ENCODE measurements at places on chromosomes 1 and 21.

GRCh38 chr1:156157506-156157905, 4.1 kb downstream of the SEMA4A start:
- no peak for DNase-seq

DNA sequence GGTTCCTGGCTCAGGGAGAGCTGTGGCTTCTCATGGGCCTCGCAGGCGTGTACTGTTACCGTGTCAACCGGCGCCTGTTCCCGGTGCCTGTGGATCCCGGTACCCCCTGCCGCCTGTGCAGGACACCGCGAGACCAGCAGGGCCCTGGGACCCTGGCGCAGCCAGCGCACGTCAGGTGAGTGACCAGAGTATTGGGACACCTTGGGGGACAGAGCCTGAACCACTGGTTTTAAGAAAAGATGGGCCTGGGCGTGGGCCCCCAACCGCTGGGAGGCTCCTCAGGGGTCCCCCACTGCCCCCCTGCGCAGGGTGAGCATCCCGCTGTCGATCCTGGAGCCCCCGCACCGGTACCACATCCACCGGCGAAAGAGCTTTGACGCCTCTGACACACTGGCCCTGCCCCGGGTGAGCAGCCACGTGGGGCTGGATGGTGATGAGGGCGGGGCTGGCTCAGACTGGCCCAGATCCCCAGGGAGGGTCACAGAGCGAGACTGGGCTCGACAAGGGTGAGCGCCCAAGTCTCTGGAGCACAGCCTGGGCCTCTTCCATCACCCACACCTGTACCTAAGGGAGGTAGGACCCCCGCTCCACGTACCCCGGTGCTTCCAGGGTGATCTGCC, 10.5 kb downstream of the MIIP start:
- DNase-seq: no peak

DNA sequence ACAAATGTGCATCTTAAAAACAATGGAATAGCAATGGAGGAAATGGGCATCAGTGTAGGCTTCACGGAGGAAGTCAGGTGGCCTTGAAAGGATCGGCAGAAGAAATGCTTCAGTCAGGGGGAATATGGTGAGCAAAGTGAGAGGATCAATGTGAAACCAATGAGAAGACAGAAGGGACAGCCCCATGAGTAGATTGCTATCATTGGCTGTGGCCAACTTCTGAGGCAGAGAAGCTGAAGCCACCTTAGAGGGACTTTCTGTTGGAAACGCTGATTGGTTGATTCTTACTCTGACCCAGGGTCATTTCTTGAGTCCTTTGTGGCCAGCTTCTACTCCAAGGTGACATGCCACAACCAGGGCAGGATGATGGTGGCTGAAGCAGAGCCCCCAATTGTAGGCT, 130.7 kb upstream of the ZNF648 start:
- no peak for DNase-seq

- no peak for DNase-seq
These were observed 31.3 kb upstream of the FOXO6 start for GRCh38 chr1:41329662-41330587.

- no peak for DNase-seq
These were observed 26.9 kb upstream of the ACTL8 start for GRCh38 chr1:17728123-17728712.

DNA sequence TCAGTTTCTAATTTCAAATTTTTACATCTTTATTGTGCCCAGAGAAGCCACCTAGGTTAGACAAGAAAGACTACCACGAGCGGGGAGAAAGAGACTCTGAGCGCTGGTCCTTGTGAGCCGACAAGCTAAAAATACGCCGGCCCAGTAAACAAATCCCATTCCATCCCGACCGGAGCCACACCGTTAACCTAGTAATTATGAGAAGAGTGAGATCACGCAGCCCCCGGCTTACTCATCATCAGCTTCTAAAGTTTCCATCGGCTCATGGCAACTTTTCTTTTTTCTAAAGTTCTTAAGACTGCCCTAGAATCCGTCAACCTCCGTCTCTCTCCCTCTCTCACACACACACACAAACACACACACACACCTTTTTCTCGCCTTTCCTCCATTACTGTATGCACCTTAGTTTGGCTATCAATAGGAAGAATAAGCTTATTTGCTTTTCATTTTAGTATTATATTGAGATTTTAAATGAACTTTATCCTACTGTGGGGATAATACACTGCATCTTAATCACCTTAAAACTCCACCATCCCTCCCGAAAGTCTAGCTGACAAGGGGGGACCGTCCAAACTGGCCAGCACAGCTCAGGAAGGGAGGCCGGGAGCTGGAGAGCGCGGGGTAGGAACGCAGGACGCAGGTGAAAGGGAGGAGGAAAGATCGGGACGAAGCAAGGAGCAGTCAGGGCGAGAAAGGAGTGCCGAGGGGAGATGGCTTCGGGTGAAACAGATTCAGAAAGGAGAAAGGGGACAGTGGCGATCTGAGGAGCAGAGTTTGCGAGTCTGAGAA, 728 bp downstream of the OTUD7B start:
- DNase-seq: peak; percentile 6

DNA sequence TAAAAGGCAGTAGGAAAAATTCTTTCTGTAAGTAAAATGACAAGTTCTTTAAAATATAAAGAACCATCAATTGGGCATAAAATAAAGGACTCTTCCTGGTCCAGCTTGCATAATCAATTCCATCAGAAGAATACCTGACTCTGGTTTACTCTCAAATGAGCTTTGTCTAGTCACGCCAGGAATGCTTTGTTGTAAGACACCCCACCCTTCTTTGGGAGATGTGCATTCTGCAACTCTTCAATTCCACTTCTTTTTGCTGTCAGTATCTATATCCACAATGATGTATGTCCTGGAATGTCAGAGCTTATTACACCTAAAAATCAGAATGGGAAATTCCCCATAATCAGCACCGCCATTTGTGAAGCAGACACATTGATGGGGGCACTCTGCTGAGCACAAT, 76.1 kb downstream of the PTPN14 start:
- DNase-seq: no peak

- peak; percentile 4 for DNase-seq
These were observed 38.1 kb upstream of the SYT14 start for GRCh38 chr1:209899948-209900347.

- DNase-seq: no peak
These were observed 178.9 kb upstream of the DPT start for GRCh38 chr1:168907786-168908348.

- DNase-seq: no peak
These were observed 8.9 kb upstream of the SGIP1 start for GRCh38 chr1:66525086-66525485.

- no peak for DNase-seq
These were observed 5.0 kb downstream of the SPATA46 start for GRCh38 chr1:162371611-162372010.

DNA sequence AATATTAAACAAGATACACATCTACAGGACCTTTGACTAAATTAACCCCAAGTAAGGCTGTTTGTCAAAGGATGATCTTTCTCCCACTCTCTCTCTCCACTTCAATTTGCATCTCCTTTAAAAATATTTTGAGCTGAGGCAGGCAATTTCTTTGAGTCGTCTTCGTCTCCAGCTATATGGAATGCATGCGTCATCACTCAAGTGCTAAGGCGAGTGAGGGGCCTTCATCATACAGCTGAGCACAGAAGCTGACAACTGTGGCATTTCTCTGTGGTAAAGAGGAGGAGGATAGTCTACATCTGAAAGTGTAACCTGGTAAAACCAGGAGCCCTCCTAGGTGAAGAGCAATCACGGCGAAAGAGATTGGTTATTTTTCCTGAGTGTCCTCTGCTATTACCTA, 7.6 kb downstream of the EPHX4 start:
- no peak for DNase-seq

DNA sequence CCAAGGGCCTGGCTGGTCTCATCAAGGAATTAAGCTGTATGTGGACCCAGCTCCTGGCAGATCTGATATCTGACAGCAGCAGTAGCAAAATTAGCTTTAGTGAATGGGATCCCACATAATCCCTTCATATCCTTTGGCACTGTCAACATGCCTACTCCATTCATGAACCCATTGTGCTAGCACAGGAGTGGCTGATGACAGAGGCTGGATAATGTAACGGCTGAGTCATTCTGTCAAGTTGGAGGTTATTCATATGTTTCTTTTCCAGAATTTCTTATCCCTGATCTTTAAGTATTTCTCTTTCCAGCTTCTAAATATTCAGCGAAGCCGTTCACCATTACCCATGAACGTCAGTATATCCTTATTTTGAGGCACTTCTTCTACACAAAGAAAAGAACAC, 84.3 kb downstream of the EXTL2 start:
- no peak for DNase-seq

GRCh38 chr1:230328342-230329015, 97.7 kb downstream of the PGBD5 start:
- no peak for DNase-seq

GRCh38 chr1:54851406-54851805, 35.6 kb downstream of the DHCR24 start:
- no peak for DNase-seq

DNA sequence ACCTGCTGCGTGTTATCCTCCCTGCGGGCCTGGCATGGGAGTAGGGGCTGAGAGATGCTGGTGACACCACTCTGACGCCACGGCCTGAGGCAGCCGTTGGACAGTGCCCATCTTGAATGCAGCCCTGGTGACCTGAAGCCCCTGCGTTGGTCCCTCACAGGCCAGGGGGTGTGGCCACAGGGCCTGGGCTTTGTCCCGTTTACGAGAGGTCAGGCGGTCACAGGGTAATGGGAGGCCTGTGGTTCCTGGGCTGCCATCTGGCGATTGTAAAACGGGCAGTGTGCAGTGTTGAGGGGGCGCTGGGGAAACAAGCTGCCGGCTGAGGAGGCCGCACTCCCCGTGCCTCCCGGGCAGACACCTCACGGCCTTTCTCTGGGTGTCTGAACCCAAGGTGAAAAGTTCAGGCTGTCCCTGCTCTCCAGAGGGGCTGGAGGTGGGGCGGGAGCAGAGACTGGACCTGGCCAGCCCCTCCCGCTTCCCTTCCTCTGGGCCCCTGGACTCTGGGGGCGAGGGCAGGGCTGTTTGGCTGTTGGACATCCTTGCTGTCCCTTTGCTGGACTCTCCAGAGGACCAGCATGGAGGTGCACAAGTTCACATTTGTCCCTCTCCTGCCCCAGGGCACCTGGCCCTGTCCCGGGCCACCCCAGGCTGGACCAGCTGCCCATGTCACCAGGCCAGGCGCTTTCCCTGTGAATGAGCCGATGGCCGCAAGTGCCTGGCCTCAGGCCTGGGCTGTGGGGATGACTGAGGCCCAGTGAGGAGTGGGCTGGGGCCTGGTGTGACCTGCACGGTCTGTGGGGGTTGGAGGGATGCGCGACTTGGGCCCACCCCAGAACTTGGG, 42.4 kb downstream of the SKI start:
- no peak for DNase-seq

DNA sequence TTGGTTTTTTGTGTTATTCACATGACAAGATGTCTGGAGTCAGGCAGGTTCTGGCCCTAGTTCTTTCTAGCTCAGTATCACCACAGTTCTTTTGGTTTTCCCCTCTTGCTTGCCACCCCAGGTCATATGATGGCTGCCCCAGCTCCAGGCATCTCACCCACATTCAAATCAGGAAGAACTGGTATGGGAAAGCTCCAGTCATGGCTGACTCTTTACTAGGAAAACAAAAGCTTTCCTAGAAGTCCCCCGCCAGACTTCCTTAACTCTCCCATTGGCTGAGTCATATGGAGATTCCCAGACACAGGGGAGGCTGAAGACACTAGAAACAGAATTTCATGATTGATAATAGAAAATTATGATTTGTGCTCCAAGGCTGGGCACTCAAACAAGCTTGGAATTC, 22.1 kb upstream of the EYA3 start:
- no peak for DNase-seq

- no peak for DNase-seq
These were observed 35.3 kb upstream of the CACYBP start for GRCh38 chr1:174964261-174964971.

GRCh38 chr1:12406211-12407021, 176.6 kb downstream of the VPS13D start:
- DNase-seq: no peak

- no peak for DNase-seq
These were observed 71.8 kb downstream of the DUSP10 start for GRCh38 chr1:221670081-221670480.

DNA sequence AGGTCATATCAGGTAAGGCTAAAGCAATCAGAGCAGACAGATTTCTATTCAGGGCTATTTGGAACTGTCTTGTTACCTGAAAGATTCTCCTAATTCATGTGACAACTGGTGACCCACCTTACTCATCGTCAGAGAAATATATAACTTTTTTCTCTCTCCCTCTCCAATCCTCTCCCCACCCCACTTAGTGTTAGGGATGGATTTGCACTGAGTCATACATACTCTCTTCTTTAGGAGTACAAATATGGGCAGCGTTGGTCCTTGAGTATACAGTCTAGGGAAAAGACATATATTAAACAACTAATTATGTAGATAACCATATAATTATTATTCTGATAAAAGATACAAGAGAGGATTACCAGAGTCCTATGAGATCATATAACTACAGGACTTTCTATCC, 246.3 kb downstream of the HHIPL2 start:
- DNase-seq: no peak

DNA sequence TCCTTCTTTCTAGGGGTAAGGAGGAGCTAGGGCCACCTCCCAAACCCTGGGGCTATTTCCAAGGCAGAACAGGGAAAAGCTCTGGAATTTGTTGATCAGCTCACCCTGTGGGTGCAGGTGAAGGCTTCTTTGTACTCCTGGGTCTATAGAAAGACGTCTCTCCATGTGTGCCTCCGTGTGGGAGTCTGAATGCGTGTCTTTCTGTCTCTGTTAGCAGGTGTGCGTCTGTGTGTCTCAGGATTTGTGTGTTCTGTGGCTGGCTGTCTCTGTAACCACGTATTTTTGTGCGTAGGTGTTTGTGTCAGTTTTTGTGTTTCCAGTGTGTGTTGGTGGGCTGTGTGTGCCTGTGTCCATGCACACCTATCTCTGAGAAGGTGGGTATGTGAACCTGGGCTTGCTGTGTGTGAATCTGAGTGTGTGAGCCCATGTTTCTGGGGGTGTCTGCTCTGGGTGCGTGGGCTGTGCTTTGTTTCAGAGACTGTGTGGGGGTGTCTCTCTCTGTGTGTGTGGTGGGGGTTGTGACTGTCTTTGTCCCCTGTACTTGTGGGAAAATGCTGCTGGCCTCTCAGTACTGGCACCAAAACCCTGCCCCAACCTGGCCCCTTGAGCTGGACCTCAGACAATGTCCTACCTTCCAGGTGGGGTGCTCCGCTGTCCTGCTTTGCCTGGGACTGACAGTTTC, 12.7 kb upstream of the ETV3L start:
- no peak for DNase-seq

GRCh38 chr1:97461782-97462181, 459.1 kb downstream of the DPYD start:
- DNase-seq: no peak

GRCh38 chr1:207868251-207868773, 42.6 kb downstream of the CD34 start:
- DNase-seq: peak; percentile 63

Measured in NCI-H2029 (cell line).